ENCODE measurements at places on chromosomes 1 and 21. TPM values are rescaled to one million over a fixed set of nuclear protein-coding genes. Genes with fewer than 3 reads are reported as not detected.

B3GALT5 gene
- 2.6 TPM for total RNA-seq

ELF3 gene
- total RNA-seq: 179 TPM

DNA sequence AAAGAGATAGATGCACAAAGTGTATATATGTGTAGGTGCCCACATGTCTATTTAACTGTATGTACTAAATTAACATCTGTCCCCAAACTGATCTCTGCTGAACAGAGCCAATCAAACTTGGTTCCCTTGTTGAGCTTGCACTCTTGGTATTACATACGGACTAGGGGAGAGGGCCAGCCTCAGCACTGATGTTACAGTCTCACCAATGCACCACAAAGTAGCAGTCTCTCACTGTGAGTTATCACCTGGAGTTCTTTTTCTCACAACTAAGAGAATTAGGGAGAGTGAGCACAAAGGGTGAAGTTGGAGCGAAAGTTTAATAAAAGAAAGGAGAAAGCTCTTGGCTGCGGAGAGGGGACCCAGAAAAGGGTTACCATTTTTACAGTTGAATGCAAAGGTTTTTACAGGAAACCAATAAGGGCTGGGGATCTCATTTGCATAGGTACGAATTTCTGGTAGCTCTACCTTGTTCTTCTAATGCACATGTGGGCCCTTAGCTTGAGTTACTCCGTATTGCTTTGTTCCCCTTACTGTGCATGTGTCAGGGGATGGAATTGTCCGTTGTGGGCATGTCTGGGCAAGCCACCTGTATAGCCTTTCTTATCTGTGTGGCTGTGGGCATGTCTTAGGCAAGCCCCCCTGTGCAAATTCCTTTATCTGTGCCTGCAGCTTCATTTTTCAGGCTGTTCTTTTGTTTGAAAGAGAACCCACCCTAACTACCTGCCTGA is 13.3 kb upstream of the CHI3L2 start:
- H3K4me3 ChIP-seq: no peak overlapping the region
- no peaks in the 10 kb centered on the region for H3K27me3 ChIP-seq
- peaks cover 11% of the 10 kb centered on the region for H3K4me1 ChIP-seq

- H3K36me3 ChIP-seq: no peaks in the 10 kb centered on the region
- no peaks in the 10 kb centered on the region for H3K4me1 ChIP-seq
- no peak overlapping the region for H3K4me3 ChIP-seq
- H3K27me3 ChIP-seq: no peaks in the 10 kb centered on the region
Observed at GRCh38 chr1:97929874-97930851, 9.3 kb upstream of the DPYD start.

GRCh38 chr1:143643148-143643885 is 328.5 kb downstream of the FAM72C start:
- H3K36me3 ChIP-seq: no peaks in the 10 kb centered on the region
- peak overlapping the region; percentile 34 for H3K4me3 ChIP-seq
- no peak for DNase-seq
- H3K27me3 ChIP-seq: no peaks in the 10 kb centered on the region
- no peak overlapping the region for H3K27ac ChIP-seq
- no peaks in the 10 kb centered on the region for H3K4me1 ChIP-seq

DNA sequence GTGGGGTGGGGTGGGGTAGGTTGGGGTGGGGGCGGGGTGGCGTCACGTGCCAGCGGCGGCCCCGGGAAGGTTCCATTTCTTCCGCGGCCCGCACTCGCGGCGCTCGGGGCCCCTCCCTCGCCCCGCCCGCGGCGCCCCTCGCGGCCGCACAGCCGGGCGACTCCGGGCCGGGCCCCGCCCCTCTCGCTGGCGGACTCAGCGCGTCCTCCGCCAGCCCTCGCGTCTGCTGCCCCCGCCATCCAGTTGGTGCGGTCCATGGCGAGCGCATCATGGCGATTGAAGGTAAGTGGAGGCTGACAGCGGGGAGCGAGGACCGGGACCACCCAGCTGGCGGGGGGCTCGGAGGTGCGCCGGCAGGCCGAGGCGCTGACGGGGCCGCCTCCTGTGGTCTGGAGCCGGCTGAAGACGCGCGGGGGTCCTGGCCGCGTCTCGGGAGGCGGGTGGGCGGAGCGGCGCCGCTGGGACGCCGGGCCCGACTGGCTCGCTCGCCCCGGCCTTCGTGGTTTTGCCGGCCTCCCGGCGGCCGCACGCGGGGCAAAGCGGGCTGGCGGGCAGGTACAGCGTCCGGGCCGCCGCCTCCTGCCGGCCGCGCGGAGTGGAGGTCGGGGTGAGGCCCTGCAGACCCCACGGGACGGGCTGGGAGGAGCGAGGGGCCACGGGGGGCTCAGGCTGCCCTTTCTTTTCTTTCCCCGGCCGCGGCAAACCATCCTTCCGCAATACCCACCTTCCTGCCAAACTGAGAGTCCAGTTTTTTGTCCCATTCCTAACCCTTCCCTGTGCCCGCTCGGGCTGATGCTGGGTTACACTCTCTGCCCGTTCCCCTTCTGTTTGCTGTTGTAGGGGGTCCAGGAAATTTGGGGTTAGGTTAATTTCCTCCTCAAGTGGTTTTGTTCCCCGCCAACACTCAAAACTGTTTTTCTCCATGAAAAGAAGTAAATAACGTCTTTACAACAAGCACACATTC is at the start of gene SYT14:
TSS of gene SYT14 (plus strand) at position 222 of the 964 bp plus-strand sequence. CDS start at position 270, 48 bp downstream.
- H3K27ac ChIP-seq: no peak within 1 kb of the TSS
- H3K4me3 ChIP-seq: peak within 1 kb of the TSS; percentile 53
- no peaks in the 10 kb centered on the region for H3K27me3 ChIP-seq
- H3K36me3 ChIP-seq: no peaks in the 10 kb centered on the region
- no peaks in the 10 kb centered on the region for H3K4me1 ChIP-seq
- no peak for DNase-seq

- H3K36me3 ChIP-seq: no peaks in the 10 kb centered on the region
- no peak overlapping the region for H3K4me3 ChIP-seq
- H3K27ac ChIP-seq: no peak overlapping the region
- H3K4me1 ChIP-seq: peaks cover 4% of the 10 kb centered on the region
- H3K27me3 ChIP-seq: no peaks in the 10 kb centered on the region
- DNase-seq: no peak
Observed at GRCh38 chr1:115404911-115405310, 66.9 kb upstream of the NGF start.

DNA sequence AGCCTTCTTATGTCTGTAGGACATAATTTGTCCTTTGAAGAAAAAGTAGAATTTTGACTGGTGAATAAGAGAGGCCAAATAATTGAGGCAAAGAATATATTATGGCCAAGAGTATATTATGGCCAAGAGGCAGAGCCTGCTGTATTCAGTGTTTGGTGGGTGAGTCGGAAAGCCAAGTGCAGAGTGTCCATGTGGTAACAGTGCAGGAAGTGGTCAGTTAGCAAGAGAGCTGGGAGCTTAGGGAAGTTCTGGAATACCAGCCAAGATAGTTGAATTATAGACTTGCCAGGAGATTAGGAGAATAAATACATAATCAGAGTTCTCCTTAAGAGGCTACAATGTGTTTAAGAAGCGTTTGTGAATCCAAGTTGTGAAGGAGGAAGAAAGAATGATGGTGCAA is 131.5 kb upstream of the LMO4 start:
- H3K27me3 ChIP-seq: no peaks in the 10 kb centered on the region
- H3K36me3 ChIP-seq: no peaks in the 10 kb centered on the region
- no peak overlapping the region for H3K4me3 ChIP-seq

- no peaks in the 10 kb centered on the region for H3K27me3 ChIP-seq
- no peak overlapping the region for H3K4me3 ChIP-seq
- DNase-seq: no peak
Observed at GRCh38 chr1:87888446-87888845, 559.8 kb downstream of the LMO4 start.

Measured in esophagus squamous epithelium (tissue), 5 donors.